ENCODE measurements at places on chromosomes 7 and 10. TPM values are rescaled to one million over a fixed set of nuclear protein-coding genes. Genes with fewer than 3 reads are reported as not detected.
A peak's percentile ranks its signal among the peaks of the same experiment; 100 is the strongest.

DNA sequence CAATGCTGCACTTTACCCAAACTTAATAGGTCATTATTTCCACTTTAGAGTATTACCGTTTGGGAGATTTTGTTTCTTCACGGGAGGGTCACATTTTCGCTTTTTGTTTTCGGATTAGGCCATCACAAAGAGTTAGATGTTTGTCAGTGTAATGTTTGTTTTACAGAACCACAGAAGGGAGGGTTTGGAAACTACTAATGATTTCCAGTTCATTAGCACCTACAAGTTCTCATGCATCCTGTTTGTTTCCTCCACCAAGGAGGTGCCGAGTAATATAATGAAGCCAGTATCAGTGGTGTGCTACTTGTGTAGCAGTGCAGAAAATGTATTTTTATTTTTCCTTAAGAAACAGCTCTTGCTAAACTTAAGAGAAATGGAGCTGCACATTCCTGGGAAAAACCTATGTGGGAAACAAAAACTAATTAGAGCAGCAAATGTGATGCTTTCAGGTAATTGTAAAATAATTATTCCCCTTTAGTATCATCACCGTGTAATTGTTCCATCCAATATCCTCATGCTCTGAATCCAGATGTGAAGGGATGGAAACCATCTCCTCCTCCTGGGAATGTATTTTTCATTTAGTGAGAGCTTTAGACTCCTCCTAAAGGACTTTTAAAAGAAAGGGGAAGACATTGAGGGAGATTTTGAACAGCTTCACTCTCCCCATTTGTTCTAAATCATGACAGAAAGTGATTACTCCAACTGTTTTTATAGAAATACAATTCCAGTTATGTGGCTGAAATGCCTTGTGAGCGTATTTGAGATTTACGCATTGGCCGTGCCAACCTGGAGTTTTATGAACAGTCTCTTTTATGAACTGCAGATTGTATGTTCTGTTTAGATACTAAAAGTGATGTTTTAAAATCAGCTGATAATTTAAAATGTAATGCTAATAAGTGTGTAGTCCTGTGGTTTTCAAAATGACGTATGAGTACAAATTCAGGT, 5.6 kb downstream of the CELF2 start:
- DNase-seq = no peak

- no peak for DNase-seq
Observed at GRCh38 chr7:22377703-22378102, 20.7 kb upstream of the RAPGEF5 start.

DNA sequence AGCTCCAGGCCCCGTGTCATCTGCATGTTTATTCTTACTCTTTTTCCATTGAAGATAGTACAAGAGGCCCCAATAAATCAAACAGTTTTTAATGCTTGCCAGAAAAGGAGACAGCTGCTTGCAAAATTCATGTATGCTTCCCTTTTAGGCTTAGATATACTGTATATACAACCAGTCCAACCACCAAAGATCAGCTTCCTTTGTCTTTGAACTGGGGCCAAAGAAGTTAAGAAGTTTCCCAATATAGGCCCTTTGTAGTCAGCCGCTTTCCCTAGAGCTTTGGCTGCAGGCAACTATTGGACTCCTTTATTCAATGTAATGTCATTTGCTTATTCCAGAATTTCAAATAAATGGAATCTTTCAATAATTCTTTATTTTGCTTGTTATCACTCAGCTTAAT, 1395.0 kb downstream of the GATA3 start:
- DNase-seq = no peak

DNA sequence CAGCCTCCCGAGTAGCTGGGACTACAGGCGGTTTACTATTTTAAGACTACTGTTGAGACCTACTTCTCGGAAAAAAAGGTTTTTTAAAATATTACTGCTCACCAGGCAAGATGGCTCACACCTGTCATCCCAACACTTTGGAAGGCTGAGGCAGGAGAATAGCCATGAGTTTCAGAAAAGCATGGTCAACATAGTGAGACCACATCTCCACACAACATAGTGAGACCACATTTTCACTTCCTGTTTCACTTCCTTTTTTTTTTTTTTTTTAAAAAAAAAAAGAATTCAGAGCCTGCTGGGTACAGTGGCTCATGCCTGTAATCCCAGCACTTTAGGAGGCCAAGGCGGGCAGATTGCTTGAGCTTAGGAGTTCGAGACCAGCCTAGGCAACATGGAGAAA, 46.5 kb downstream of the SVOPL start:
- no peak for DNase-seq

GRCh38 chr10:25176421-25176968, 1.7 kb downstream of the GPR158 start:
- DNase-seq = peak; percentile 5

GRCh38 chr10:662223-662605, 27.3 kb downstream of the DIP2C start:
- DNase-seq = no peak

GRCh38 chr10:102835007-102835482, 2.2 kb downstream of the CYP17A1 start:
- peak; percentile 85 for DNase-seq

GRCh38 chr10:50528206-50528605, 95.5 kb downstream of the SGMS1 start:
- no peak for DNase-seq

GRCh38 chr7:142120524-142120923, 9.0 kb downstream of the MGAM2 start:
- DNase-seq = no peak

- no peak for DNase-seq
Observed at GRCh38 chr10:32437334-32437733, 8.6 kb upstream of the CCDC7 start.

- DNase-seq = no peak
Observed at GRCh38 chr10:123398180-123398591, 244.0 kb downstream of the BUB3 start.

GRCh38 chr7:25002786-25003185, 22.8 kb upstream of the OSBPL3 start:
- DNase-seq = no peak

- DNase-seq = peak; percentile 69
Observed at GRCh38 chr10:119416855-119417254, 125.7 kb downstream of the RGS10 start.

DNA sequence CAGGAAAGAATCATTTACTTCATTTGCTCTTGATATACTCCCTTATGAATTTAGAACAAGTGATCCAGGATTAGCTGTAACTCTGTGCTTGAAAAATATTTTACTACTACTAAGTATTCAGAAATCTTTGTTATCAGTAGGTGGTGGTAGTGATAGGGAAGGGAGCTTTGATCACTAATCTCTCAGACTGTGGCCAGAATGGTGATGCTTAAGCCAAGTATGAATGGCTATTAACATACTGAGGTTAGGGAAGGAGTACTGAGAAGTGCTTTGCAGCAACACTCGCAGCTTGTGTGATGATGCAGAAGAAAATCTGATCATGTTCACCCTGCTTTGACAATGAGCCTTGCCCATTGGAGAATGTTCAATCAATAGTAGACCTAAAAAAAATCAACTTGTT, 29.3 kb downstream of the AP3M1 start:
- no peak for DNase-seq

DNA sequence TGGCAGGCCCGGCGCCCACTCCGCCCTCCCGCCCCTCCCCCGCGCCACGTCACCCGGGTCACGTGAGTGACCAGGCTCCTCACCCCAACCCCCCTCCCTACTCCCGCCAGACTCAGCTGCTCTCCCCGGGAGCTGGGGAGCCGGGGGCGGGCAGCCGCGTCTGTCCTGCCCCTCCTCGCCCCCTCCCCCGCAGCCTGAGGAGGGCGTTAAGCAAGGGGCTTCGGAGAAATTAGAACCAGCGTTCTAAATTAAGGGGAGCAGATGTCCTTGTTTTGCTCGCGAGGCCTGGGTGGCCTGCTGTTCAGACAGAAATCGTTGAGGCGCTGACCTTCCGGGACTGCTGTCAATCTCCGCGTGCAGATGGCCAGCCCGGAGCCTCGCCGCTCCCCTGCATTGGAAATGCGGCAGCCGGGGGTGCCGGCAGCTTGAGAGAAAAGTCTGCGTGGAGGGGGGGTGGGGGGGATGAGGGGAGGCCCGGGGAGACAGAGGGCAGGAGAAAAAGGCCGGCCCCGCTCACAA, 102.2 kb upstream of the ZNF438 start:
- peak; percentile 81 for DNase-seq

DNA sequence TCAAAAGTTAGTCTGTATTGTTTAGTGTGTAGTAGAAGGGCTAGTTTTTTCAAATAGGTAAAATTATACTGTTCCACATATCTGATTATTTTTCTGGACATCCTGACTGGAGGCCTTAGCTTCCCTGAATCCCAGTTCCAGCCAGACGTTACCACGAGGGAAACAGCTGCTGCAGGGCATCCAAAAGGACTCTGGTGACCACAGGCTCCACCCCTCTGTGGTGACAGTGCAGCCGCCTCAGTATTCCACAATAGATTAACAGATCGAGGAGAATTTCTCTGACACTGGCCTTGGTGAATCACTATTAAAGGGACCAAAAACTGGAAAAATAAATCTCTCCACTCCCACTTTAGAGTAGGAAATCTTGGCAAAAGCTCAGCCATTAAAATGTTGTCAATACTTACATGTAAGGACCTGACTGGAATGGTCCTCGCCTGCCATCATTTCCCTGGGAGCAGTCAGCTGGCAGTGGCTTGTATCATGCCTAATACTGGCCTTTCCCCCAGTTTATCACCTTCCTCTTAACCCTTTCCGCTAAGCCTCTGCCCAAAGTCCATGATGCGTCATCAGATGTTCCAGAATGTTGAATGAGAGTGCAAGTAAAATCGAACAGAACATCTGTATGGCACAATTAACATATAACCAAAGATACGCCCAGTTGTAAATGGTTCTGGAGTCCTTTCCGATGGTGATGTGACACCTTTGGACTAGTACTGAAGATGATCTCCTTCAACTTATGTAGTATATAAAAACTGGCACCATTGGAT, 31.6 kb downstream of the ENO4 start:
- DNase-seq = no peak

DNA sequence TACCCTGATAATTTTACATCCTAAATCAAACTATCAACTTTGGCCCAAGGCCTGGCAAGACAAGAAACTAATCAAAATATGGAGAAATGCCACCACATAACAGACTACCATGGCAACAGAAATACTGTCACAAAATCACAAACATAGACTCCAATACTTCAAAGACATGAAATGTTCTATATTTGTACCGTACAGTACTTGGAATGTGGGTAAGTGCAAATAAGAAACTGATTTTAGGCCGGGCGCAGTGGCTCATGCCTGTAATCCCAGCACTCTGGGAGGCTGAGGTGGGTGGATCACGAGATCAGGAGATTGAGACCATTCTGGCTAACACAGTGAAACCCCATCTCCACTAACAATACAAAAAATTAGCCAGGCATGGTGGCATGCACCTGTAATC, 9.2 kb downstream of the TNPO3 start:
- no peak for DNase-seq

GRCh38 chr10:1126461-1126860, 70.3 kb downstream of the WDR37 start:
- no peak for DNase-seq

DNA sequence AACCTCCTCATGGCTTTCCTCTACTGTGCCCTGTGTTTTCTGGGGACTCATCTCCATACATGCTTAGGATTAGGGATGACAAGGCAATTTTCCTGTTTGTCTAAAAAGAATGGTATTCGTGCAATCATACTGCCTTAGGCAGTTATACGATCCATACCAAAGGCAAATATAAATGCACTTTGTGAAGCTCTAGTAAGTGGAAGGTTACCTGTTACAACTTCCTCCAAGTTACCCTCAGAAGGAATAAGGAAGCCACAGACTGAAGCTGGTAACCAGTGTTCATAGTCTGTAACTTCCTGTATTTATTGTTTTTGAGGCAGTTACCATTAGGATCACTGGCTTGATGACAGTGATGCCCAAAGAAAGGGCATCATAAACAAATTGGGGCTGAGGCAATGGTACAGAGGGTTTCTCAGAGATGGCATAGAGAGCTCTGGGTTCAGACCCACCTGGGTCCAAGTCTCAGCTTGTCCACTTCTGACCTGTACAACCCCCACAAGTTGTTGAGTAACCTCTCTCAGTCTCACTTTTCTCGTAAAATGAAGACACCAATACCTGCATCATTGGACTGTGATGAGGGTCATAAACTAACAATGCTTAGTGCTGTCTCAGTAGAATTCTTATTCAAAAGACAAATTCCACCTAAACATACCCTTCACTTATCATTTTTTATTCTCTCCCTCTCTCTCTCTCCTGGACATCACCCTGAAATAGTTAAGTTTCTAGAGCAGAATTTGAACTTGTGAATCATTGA, 138.2 kb downstream of the ELMO1 start:
- DNase-seq = no peak

DNA sequence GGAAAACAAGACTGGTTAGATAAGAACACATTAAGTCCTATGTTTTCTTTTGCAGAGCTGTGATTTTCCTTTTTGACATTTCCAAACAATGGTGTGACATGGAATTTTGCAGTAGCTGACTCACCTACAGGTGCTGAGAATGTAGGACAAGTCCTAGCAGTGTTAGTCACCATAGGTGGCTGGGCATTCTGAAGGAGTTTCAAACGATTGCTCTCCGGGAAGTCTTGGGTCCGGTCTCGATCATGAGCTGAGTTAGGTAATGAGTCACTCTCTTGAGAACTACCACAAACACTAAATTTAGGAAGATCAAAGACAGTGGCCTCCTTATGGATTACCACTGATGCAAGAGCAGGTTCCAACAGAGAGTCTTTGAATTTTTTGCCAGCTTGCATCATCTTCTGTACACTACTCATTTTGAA, 3.6 kb downstream of the FIGNL1 start:
- peak; percentile 22 for DNase-seq

- no peak for DNase-seq
Observed at GRCh38 chr10:78851647-78852046, 217.1 kb upstream of the ZMIZ1 start.

DNA sequence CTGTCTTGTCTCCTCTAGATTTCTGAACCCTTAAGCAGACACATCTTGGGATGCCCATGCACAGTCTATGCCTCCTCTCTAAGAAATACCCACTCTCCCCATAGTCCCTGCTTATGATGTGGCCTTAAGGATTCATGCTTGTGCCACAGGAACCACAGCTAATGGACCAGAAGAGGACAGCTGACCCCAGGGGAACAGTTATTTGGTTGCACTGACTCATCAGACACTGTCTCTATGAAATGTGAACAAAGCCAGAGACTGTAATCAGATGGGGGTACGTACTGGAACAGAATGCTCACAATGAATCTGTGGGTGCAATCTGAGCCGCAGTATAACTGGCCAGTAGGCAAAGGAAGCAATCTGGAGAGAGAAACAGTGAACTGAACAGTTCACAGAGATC, 121.9 kb downstream of the USP6NL start:
- DNase-seq = no peak

Gene ANKRD61
- 1.9 TPM for polyA plus RNA-seq

Gene GIMAP1
- polyA plus RNA-seq = not detected

Gene LRIT1
- polyA plus RNA-seq = not detected

Gene TUBGCP2
- 52.3 TPM for polyA plus RNA-seq

Gene MAGI2
- 16.8 TPM for polyA plus RNA-seq

Gene NPFFR1
- polyA plus RNA-seq = 0.06 TPM

Gene CFTR
- polyA plus RNA-seq = 8.8 TPM

Gene GPR15LG
- not detected for polyA plus RNA-seq

Gene LRRC4
- polyA plus RNA-seq = 2.9 TPM

Gene NANOS1
- 2.5 TPM for polyA plus RNA-seq

Gene GHRHR
- not detected for polyA plus RNA-seq

Gene HOXA4
- polyA plus RNA-seq = 0.46 TPM

Gene IDI2
- polyA plus RNA-seq = not detected

Gene ANXA11
- 112 TPM for polyA plus RNA-seq

Gene NKX2-3
- not detected for polyA plus RNA-seq

Gene PHYH
- polyA plus RNA-seq = 40.9 TPM

Gene GOLGA7B
- polyA plus RNA-seq = 0.19 TPM

Gene CTAGE8
- 0.21 TPM for polyA plus RNA-seq

Measured in cardiac muscle cell (in vitro differentiated cells and primary cell).